ENCODE measurements at places on chromosomes 16 and 17. TPM values are rescaled to one million over a fixed set of nuclear protein-coding genes. Genes with fewer than 3 reads are reported as not detected.

GRCh38 chr16:68155425-68155824 is 70.3 kb downstream of the NFATC3 start:
- H3K4me1 ChIP-seq = no peaks in the 10 kb centered on the region
- H3K27me3 ChIP-seq = no peaks in the 10 kb centered on the region
- ATAC-seq = no peak

DNA sequence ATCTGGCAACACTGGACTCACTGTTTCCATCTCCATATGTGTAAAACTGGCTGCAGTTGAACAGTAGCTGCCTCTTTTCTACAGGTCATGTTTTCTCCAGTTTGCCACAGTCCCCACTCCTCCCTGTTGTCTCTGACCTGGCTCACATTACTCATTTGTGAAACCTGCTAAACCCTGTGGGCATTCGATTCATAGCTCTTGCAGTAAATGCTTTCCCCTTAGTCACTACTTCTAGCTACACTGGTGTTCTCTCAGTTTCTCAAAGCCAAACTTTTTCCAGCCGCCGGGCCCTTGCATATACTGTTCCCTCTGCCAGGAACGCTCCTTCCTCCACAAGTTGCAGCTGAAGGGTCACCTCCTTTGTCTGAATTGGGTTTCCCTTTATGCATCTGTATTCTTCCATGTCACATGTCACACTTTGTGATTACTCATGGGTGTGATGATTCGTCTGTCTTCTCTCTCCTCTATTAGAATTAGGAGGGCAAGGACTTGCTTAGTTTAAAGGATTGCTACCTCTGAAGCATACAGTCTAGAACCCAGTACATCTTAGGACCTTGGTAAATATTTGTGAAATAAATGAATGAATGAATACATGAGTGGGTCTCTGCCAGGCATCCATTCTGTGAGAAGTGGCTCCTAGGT is 15.0 kb upstream of the MT4 start:
- ATAC-seq = no peak
- peaks cover 7% of the 10 kb centered on the region for H3K4me1 ChIP-seq
- H3K36me3 ChIP-seq = no peaks in the 10 kb centered on the region
- no peak overlapping the region for H3K4me3 ChIP-seq

Gene PLSCR3
- total RNA-seq = 38.1 TPM

Gene EZH1
- total RNA-seq = 57.2 TPM

DNA sequence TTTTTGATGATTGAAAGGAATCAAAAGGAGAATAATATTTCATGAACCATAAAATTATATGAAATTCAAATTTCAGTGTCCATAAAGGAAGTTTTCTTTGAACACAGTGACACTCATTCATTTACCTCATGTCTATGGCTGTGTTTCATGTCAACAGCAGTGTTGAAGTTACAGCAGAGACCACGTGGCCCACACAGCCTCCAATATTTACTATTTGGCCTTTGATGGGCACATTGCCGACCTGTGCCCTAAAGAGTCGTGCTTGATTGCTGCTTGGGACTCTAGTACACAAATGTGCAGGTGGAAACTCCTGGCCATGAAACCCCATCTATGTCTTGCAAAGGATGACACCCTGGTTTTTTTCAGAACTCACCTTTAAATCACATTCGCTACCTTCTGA is 57.0 kb downstream of the CES1 start:
- no peak overlapping the region for H3K4me3 ChIP-seq
- H3K36me3 ChIP-seq = no peaks in the 10 kb centered on the region
- H3K4me1 ChIP-seq = no peaks in the 10 kb centered on the region

Measured in gastroesophageal sphincter (tissue), 4 donors.